ENCODE measurements at places on chromosomes 16 and 17. TPM values are rescaled to one million over a fixed set of nuclear protein-coding genes. Genes with fewer than 3 reads are reported as not detected.
A peak's percentile ranks its signal among the peaks of the same experiment; 100 is the strongest.

The ASGR2 gene
- 0.14 TPM for total RNA-seq

- H3K4me1 ChIP-seq = no peaks in the 10 kb centered on the region
- DNase-seq = peak; percentile 67
- H3K27ac ChIP-seq = no peak overlapping the region
- no peaks in the 10 kb centered on the region for H3K36me3 ChIP-seq
- H3K27me3 ChIP-seq = peaks cover 9% of the 10 kb centered on the region
- no peak overlapping the region for H3K4me3 ChIP-seq
Measured at GRCh38 chr17:7988750-7989178, 13.7 kb upstream of the GUCY2D start.

DNA sequence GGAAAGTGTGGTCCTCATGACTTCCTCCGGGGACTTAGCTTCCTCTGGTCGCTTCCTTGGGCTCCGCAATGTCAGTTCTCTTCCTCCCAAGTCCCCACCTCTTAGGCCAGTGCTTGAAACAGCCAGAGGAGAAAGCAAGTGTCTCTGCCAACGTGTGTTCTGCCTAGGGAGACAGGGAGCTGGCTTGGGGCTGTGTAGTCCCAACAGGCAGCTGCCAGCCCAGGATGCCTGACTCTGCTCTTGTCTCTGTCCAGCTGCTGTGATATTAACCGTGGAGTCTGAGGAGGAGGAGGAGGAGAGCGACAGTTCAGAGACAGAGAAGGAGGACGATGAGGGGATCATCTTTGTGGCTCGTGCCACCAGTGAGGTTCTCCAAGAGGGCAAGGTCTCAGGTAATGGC lies 13.5 kb upstream of the PLEKHG4 start:
- no peak overlapping the region for H3K4me3 ChIP-seq
- H3K4me1 ChIP-seq = no peaks in the 10 kb centered on the region
- no peaks in the 10 kb centered on the region for H3K36me3 ChIP-seq
- H3K27me3 ChIP-seq = peaks cover 5% of the 10 kb centered on the region

DNA sequence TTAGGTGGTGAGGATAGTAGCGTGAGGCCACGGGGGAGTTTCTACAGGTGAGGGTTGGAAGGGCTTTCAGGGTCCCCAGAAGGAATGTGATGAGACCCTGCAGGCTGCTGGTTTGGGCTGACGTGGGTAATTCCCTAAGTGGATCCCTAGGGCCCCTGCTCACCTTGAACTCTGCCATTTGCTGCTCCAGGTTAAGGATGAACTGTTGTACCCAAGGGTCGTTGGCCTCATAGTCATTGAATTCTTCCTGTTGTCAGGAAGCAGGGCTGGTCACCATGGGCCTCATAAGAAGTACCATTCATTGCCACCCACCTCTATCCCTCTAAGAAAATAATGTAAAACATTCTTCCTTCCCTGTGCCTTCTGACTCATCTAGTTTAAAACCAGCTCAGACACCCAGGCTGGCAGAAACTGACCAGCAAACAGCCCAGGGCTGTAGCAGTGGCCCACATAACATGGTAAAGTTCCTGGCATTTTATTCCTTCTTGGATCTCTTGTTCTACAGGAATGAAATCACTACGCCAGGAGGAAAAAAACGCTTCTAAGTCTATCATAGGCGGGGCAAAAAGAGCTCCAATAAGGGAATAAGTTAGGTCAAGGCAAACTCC lies 27.6 kb downstream of the FCSK start:
- no peaks in the 10 kb centered on the region for H3K4me1 ChIP-seq
- no peak for DNase-seq
- no peak overlapping the region for H3K4me3 ChIP-seq
- H3K36me3 ChIP-seq = no peaks in the 10 kb centered on the region

DNA sequence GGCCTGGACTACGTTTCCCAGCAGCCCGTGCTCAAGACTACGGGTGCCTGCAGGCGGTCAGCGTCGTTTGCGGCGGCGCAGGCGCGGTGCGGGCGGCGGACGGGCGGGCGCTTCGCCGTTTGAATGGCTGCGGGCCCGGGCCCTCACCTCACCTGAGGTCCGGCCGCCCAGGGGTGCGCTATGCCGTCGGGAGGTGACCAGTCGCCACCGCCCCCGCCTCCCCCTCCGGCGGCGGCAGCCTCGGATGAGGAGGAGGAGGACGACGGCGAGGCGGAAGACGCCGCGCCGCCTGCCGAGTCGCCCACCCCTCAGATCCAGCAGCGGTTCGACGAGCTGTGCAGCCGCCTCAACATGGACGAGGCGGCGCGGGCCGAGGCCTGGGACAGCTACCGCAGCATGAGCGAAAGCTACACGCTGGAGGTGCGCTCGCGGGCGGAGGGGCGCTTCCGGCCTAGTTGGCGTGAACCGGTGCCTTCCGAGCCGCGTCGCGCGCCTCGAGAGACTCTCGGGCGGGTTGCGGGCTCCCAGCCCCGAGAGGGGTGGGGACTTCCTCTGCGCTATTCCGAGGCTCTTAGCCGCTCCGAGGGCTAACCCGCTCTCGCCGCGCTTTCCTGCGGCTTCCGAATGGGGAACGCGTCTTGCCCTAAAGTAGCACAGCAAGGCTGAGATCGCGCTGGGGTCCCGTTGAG lies at the start of gene RBL2:
RBL2 (plus strand) TSS at position 95 of the 689 bp plus-strand sequence; CDS start at position 181, 86 bp downstream.
- H3K4me1 ChIP-seq = peaks cover 26% of the 10 kb centered on the region
- H3K4me3 ChIP-seq = peak within 1 kb of the TSS; percentile 90
- H3K27me3 ChIP-seq = no peaks in the 10 kb centered on the region
- peak within 1 kb of the TSS; percentile 85 for H3K27ac ChIP-seq

DNA sequence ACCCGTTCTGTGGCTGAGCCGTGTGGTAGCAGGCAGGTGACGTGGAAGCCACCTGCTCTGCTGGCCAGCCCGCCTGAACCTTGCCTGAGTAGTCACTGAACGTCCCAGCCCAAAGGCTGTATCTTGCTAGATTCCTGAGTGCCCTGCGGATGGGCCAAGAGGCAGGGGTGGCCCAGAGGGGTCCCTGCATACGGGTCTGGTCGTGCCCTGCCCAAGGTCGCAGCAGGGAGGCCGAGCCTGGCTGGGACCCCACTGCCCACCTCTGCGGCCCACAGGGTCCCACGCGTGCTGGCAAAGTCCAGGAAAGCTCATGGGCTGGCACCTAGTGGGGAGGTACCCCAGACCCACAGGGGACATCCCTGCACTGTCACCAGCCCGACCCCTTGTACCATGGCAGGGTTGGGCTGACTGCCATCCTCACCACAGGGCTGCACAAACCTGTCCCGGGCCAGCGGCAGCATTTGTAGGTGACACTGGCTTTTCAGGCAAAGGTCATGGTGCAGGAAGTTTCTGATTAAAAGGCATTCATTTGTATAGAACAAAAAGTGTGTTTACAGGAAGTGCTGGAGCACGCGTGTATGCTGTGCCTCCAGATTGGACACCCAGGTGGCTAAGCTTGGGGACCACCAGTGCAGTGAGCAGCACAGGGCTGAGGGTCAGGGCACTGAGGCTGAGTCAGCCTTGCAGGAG lies 45.1 kb upstream of the ZC3H18 start:
- no peak overlapping the region for H3K4me3 ChIP-seq
- no peaks in the 10 kb centered on the region for H3K4me1 ChIP-seq
- no peaks in the 10 kb centered on the region for H3K36me3 ChIP-seq
- DNase-seq = no peak
- H3K27me3 ChIP-seq = no peaks in the 10 kb centered on the region

DNA sequence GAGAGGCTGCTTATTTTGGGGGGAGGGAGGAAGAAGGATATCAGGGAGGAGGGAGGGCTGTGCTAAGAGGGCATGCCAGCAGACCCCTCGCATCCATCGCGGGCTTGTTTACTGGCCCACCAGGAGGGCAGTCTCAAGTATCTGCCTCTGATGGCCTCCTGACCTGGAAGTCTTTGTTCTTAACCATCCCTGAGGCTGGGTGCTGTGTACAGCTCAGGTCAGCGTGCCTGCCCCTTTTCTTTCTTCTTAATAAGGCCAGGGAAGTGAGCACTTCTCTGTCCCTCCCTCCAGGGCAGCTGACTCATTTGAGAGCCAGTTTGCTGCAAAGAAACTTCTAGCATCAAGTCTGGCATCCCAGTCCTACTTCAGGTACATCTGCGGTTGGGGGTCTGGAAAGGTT lies 157.0 kb downstream of the CCDC182 start:
- no peak overlapping the region for H3K4me3 ChIP-seq
- peaks cover 4% of the 10 kb centered on the region for H3K4me1 ChIP-seq
- no peaks in the 10 kb centered on the region for H3K36me3 ChIP-seq
- H3K27ac ChIP-seq = no peak overlapping the region

DNA sequence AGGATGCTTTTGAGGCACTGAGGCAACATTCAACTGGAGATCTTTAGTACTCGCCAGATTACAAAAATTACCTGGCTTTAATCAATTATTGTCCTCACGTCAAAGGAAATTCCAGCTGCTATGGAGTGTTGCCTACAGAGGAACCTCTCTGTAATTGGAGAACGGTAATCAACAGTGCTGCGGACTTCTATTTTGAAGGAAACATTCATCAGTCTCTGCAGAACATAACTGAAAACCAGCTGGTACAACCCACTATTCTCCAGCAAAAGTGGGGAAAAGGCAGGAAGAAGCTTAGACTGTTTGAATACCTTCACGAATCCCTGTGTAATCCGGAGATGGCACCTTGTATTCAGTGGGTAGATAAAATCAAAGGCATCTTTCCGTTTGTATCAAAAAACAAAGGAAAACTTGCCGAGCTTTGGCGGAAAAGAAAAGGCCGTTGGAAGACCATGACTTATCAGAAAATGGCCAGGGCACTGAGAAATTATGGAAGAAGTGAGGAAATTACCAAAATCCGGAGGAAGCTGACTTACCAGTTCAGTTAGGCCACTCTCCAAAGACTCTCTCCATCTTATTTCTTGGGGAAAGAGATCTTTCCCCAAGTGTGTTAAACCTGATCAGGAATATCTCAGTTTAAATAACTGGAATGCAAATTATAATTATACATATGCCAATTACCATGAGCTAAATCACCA lies 3.0 kb downstream of the SLC35G3 start:
- DNase-seq = no peak
- H3K36me3 ChIP-seq = no peaks in the 10 kb centered on the region
- H3K27ac ChIP-seq = no peak overlapping the region
- H3K4me1 ChIP-seq = no peaks in the 10 kb centered on the region
- no peak overlapping the region for H3K4me3 ChIP-seq
- no peaks in the 10 kb centered on the region for H3K27me3 ChIP-seq

- H3K4me3 ChIP-seq = no peak overlapping the region
- H3K27ac ChIP-seq = no peak overlapping the region
- no peaks in the 10 kb centered on the region for H3K27me3 ChIP-seq
- no peak for DNase-seq
Measured at GRCh38 chr17:58207451-58207850, 11.6 kb downstream of the MKS1 start.

- no peak overlapping the region for H3K27ac ChIP-seq
- no peak for DNase-seq
- H3K36me3 ChIP-seq = no peaks in the 10 kb centered on the region
- no peaks in the 10 kb centered on the region for H3K4me1 ChIP-seq
- H3K4me3 ChIP-seq = no peak overlapping the region
Measured at GRCh38 chr17:9095390-9095789, 74.1 kb downstream of the NTN1 start.

The KCTD11 gene
- total RNA-seq = 11.7 TPM

DNA sequence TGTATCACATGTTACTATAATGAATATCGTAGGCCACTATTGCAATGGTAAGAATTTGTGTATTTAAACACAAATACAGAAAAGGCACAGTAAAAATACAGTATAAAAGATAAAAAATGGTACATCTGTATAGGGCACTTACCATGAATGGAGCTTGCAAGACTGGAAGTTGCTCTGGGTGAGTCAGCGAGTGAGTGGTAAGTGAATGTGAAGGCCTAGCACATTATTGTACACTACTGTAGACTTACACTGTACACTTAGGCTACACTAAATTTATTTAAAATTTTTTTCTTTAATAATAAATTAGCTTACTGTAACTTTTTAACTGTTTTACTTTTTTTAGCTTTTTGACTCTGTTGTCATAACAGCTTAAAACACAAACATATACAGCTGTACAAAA lies 42.5 kb downstream of the AKAP10 start:
- DNase-seq = no peak
- H3K4me3 ChIP-seq = no peak overlapping the region
- H3K4me1 ChIP-seq = no peaks in the 10 kb centered on the region
- no peaks in the 10 kb centered on the region for H3K27me3 ChIP-seq
- no peak overlapping the region for H3K27ac ChIP-seq

- no peak overlapping the region for H3K27ac ChIP-seq
- DNase-seq = no peak
- no peaks in the 10 kb centered on the region for H3K27me3 ChIP-seq
- no peaks in the 10 kb centered on the region for H3K4me1 ChIP-seq
- peaks cover 9% of the 10 kb centered on the region for H3K36me3 ChIP-seq
Measured at GRCh38 chr17:2343421-2343820, 6.1 kb downstream of the SGSM2 start.

- H3K27me3 ChIP-seq = no peaks in the 10 kb centered on the region
- H3K27ac ChIP-seq = no peak overlapping the region
- no peaks in the 10 kb centered on the region for H3K36me3 ChIP-seq
- DNase-seq = no peak
- no peaks in the 10 kb centered on the region for H3K4me1 ChIP-seq
Measured at GRCh38 chr16:61812251-61812650, 224.0 kb downstream of the CDH8 start.

The SYCE1L gene
- total RNA-seq = 1.3 TPM

DNA sequence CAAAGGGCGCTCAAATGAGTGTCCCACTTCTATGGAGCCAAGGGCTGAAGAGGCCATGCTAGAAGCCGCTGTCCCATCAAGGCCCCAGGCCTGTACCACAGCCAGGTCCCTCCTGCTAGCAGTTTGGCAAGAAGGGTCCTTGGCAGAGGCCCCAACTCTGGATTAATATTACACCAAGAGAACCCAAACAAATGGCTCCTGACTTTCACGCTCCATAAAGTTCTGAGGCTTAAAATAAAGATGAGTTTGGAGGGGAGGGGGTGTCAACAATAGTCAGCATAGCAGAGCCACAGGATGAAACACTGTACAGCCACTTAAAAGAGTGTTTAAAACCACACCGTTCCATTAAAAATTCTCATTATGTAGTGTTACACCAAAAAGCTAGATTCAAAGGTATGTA lies 30.5 kb downstream of the CUEDC1 start:
- no peaks in the 10 kb centered on the region for H3K36me3 ChIP-seq
- no peak for DNase-seq
- no peak overlapping the region for H3K4me3 ChIP-seq
- H3K4me1 ChIP-seq = peaks cover 28% of the 10 kb centered on the region
- no peak overlapping the region for H3K27ac ChIP-seq
- no peaks in the 10 kb centered on the region for H3K27me3 ChIP-seq

The KRTAP4-4 gene
- not detected for total RNA-seq

DNA sequence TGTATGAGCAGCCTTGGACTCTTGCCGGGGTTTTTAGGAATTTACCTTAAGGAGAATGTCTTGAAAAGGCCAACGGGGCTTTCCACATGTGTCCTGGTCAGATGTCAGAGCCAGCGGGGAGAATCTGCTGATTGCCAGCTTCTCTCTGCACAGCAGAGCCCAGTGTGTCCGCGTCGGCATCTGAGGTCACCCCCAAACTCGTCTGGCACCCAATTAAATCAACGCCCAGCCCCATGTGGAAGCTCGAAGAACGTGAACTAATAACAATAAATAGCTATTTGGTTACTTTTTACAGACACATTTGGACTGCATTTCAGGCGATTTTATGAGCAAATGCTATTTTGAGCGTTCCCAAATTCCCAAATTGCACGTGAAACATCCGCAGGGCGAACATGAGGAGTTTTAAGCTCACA lies 303.5 kb downstream of the FOXL1 start:
- no peak overlapping the region for H3K4me3 ChIP-seq
- DNase-seq = no peak
- H3K27me3 ChIP-seq = peaks cover 14% of the 10 kb centered on the region
- no peaks in the 10 kb centered on the region for H3K36me3 ChIP-seq
- no peaks in the 10 kb centered on the region for H3K4me1 ChIP-seq
